ENCODE measurements at places on chromosomes 12 and 14.
A peak's percentile ranks its signal among the peaks of the same experiment; 100 is the strongest.

DNA sequence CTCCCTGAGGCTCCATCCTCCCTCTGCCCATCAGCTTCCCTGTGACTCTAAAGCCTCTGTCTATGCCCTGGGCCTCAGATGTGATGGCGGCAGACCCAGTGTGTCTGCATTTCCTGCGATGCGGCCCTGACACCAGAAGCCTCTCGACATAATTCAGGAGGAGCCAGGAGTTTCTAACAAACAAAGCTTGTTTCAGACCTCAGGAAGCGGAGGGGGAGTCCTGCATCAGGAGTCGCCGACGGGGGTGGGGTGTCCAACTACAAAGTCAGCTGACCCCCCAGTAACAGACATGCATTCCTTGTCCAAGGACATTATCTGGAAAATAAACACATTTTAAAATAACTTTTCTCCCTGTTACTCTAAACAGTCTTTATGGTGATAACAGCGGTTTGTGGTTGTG is 167.5 kb downstream of the DPF3 start:
- peak; percentile 56 for DNase-seq

DNA sequence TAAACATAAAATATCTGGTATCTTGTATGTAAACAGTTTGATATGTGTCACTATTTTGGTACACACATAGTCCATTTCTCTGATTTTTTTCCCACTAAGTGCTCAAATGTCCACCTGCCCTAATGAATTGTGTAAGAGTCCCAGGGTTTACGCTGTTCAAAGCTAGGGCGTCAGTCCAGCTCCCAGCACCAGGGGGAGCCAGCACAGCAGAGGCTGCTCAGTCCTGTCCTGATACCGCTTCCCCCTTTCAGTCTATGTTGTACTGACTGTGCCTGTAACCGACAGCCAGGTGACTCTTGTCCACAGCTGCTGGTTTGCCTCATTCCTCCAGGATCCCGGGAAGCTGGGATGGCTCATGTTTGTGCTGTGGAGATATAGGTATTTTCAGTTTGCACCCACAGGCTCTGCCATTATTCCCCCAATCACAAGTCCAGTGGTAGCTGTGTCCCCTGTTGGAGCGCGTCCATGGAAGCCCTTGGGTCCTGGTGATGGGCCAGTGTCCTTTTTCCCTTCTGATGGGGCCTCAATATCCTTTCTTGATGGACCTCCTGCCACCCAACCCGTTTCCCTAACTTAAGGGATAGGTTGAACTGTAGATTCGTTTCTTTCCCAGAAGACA is 242.0 kb downstream of the NEDD1 start:
- DNase-seq, result no peak

DNA sequence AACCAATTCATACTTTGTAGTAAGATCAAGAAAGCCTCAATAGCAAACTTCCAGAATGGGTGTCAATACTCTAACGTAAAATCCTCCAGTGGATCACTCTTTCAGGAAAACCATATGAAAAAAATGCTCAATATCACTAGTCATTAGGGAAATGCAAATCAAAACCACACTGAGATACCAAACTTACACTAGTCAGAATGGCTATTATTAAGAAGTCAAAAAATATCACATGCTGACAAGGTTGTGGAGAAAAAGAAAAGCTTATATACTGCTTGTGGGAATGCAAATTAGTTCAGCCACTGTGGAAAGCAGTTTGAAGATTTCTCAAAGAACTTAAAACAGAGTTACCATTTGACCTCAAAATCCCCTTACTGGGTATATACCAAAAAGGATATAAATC is 49.5 kb upstream of the ATXN7L3B start:
- DNase-seq, result no peak

GRCh38 chr14:56092763-56093162 is 25.4 kb upstream of the PELI2 start:
- no peak for DNase-seq

DNA sequence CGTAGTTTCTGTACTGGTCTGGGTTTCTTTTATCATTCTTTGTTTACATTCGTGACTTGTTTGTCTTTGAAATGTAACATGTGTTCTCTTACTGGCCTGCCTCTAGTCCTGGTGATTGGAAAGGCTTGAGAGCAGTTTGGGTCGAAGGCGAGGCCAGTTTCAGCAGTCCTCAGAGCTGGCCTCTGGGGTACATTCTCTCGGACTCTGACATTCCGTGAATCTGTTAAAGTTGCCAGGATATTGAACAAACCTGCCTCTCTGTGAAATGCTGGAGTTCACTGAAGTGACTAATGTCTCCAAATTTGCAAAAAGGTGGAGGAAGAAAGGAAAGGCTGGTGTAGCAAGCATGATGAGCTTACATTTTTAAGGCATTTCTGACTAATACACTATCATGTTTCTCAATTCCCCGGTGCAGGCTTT is 1.5 kb downstream of the PLEKHA5 start:
- peak; percentile 53 for DNase-seq

GRCh38 chr12:23949348-23950209 is at the start of gene SOX5:
Gene SOX5, minus strand, starts transcription at chr12:23949670. Its CDS starts 69 bp downstream, at chr12:23949601.
- DNase-seq, result peak; percentile 27

DNA sequence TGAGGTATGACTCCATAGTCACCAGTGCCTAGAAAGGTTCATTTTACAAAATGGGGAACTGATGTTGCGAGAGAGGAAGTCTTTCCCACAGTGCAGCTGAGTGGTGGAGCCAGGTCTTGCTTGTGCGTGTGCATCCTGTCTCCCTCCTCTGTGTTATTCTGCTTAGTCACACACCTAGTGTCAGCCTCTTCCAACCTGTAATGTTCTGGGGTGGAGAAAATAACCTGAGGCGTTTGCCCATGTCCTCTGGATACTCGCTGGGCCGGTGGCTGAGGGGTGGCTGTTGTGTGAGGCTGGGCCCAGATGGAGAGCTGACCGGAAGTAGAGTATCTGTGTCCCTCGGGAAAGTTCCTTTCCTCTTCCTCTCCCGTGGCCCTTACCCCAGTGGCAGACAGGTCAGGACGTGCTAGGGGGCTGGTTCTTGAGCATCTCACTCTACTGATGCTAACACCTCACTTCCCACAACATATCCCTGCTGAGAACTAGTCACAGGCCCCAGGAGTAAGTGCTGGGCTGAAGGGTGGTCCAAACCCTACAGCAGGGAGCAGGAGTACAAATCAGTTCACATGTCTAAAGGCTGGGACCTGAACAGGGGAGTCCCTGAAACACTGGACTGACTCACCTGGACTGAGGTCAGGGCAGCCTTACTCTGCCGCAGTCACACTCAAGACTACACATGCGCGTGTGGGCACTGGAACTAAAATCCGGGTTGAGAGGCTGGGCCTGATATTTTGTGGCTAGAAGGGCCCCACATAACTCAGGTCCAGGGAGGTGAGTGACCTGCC is 7.0 kb downstream of the MLF2 start:
- no peak for DNase-seq

- DNase-seq, result no peak
Measured at GRCh38 chr12:121673013-121673511, 3.6 kb upstream of the MORN3 start.

- DNase-seq, result no peak
Measured at GRCh38 chr12:106386813-106387535, 29.4 kb downstream of the POLR3B start.

DNA sequence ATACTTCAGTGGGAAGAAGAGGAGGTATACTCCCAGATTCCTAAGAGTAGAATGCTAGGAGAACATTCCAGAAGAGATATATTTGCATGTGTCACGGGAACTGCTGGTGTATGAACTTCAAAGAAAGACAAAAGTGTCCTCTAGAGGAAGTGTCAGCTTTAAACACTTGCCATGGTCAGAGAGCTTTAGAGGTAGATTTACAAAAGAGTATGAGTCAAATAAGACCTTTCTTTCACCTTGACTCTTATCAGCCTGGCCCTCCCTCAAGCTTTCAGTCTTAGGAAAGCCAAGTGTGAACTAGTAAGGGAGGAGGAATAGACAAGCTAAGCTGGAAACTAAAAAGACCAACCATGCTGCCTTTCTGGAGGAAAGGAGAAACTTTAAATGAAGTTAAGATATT is 34.7 kb downstream of the COX8C start:
- DNase-seq, result no peak

DNA sequence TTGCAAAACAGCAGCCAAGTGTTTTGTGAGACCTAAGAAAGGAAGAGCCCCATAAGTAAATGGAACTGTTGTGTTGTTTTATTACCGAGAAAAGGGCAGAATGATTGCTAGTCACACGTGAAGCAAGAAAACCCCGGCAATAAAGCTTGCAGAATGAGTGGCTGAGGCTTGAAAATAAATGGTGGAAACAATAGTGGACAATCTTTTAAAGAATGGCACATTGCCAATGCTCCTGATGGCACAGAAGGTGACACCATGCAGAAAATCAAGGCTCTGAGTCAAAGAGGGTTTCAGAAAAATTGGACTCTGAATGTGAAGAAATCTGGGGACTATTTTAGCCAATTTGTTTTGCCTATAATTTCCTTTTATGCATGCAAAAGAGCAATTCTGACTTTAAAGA is 4.0 kb upstream of the AQP2 start:
- DNase-seq, result no peak

DNA sequence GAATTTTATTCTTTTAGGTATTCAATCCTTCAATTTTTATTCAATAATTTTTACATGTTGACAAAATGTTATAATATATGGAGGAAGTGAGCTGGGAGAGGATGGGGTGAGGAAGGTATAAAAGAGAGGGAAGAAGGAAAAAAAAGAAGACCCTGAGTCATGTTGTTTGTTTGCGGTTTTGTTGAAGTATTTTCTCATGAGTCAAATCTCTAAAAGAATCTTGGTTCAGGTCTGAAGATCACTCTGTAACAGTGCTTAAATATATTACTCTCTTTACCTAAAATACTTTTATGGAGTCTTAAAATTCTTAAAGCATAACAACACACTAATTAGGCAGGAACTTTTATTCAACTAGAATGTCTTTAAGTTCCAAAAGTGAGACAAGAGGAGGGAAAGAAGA is 489.6 kb upstream of the GARIN6 start:
- DNase-seq, result no peak

- DNase-seq, result no peak
Measured at GRCh38 chr12:25052196-25052913, 103.5 kb upstream of the BCAT1 start.

- peak; percentile 93 for DNase-seq
Measured at GRCh38 chr14:93965287-93965821, 11.0 kb downstream of the ASB2 start.

GRCh38 chr12:69440016-69440415 is 30.2 kb upstream of the FRS2 start:
- DNase-seq, result no peak

DNA sequence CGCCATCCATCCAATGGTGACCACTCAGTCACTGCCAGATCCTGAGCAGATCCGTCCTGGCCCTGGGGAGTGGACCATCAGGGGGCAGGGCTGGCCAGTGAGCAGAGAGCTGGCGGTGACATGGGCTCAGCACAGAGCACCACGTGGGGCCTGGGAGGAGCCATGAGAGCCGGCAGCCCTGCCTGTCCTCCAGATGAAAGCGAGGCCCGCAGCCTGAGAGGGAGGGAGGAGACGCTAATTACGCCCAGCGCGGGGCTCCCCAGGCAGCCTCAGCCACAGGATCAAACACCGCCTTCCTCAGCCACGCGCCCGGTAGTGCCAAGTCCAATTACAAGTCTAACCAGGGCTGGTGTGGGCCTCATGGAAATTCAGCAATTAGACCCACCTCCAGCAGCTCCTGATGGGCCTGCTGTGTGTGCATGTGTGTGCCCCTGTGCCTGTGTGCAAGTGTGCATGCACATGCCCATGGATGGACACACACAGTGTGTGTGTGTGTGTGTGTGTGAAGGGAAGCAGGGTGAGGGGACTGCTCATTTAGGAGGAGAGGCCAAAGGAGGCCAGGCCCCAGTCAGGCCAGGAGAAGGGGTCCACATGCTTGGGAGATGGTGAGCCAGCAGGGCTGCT is 68.0 kb downstream of the KIF26A start:
- DNase-seq, result no peak

GRCh38 chr14:63725786-63726460 is 1.9 kb downstream of the SGPP1 start:
- no peak for DNase-seq

GRCh38 chr12:53336181-53336681 is at the start of gene SP7:
Gene SP7, minus strand, starts transcription at chr12:53336354. Its CDS starts 708 bp downstream, at chr12:53335646.
- DNase-seq, result no peak

DNA sequence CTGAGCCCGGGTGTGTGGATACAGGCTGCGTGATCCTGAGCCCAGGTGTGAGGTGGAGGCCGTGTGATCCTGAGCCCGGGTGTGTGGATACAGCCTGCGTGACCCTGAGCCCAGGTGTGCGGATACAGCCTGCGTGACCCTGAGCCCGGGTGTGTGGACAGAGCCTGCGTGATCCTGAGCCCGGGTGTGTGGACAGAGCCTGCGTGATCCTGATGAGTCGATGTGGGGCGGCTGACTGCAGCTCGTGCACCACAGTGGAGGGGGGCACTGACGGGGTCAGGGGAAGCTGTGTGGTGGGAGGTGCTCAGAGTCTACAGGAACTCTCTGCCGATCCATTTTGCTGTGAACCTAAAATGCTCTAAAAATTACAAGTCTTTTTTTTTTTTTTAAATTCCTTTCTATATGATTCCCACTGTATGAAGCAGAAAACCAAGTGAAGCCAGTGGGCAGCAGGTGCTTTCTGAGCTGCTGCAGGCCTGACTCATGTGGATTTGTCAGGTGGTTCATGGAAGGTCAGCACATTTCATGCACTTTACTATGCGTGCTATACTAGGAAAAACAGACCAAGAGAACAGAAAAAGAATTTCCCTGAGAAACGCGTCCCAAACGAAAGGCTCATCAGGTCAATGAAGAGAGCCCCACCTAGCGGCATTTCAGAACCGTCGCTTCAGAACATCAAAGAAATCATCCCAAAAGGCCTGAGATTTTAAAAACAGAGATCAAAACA is 19.3 kb downstream of the BRF1 start:
- peak; percentile 79 for DNase-seq

DNA sequence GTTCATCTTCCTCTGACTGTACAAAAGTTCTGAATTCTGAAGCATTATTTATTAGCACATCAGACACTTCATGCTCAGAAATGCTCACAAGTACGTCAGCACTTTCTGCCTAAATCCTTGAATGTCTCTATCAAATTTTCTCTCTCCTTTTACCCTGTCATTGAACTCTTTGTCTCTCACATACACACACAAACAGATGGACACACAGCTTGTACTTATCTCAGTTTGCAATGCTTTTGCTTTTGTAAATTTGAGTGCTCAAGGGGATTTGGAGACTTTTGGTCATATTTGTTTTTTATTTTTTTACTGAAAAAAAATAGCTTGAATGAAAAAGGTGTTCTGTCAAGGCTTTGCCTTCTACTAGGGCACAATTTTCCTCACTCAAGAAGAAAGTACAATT is 64.2 kb upstream of the PDZRN4 start:
- no peak for DNase-seq

- no peak for DNase-seq
Measured at GRCh38 chr12:121236776-121237175, 26.8 kb downstream of the P2RX4 start.

DNA sequence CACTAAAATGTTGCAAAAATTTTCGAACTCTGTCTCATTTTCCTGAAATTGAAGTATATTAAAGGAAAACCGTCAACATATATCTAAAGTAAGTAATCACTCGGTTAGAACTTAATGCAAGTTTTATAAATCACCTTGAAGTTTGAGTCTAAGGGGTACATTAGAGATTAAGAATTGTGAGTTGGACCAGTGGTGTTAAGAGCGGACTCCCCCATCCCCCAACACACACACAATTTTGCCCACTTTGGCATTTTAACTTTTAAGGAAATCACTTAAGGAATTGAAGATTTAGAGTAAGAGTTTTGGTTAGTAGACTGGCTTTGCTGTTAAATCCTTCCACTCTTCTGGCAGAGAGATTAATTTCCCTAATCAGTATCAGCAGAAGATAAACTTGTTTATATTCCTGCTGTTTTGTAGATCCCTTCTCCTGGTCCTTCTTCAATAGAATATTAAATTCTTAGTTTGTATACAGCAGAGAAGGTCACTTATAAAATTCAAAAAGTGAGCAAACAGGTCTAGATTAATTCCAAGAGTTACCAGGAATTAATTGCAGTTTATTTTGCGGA is 1.5 kb downstream of the HIF1A start:
- no peak for DNase-seq

Data from hepatic stellate cell (primary cell).